ENCODE measurements at places on chromosomes 3 and 15.

DNA sequence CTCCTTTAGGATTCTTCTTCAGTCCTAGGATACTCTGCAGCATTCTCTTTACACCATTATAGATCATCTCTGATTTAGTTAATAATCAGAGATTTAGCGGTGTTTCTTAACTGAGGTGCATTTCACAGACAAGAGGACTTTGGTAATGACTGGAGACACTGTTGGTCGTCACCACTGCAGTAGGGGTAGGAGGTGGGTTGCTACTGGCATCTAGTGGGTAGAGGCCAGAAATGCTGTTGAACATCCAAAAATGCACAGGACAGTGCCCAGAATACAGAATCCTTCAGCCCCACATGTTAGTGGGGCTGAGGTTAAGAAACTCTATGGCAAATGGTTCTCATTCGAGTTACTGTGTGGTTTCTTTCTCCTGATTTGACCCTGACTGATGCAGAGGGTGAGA is 80.4 kb upstream of the LMCD1 start:
- no peak for DNase-seq

GRCh38 chr3:55608301-55608937 is 121.3 kb upstream of the WNT5A start:
- no peak for DNase-seq

GRCh38 chr3:113495035-113495434 is 19.9 kb downstream of the SPICE1 start:
- DNase-seq: no peak

GRCh38 chr3:114877378-114878113 is 269.5 kb downstream of the ZBTB20 start:
- no peak for DNase-seq

GRCh38 chr15:87711026-87711425 is 545.5 kb downstream of the NTRK3 start:
- DNase-seq: no peak

DNA sequence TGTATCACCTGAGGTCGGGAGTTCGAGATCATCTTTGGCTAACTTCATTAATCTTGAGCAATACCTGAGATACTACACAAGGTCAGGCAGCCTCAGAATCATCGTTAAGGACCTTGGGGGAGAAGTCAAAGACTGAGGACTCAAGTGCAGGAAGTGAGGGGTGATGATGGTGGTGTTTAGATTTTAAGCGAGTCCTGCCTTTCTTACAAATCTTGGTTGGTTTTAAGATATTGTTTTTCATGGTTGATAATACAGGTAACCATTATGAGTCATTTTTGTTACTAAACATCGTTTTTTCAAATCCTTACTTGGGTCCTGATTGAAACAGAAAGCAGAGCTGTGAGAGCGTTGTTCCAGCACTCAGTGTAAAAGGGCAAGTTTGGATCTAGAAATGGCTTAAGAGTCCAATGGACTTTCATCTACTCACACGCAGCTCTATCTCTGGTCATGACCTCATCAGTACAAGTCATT is 4.1 kb downstream of the RASGRP1 start:
- no peak for DNase-seq

DNA sequence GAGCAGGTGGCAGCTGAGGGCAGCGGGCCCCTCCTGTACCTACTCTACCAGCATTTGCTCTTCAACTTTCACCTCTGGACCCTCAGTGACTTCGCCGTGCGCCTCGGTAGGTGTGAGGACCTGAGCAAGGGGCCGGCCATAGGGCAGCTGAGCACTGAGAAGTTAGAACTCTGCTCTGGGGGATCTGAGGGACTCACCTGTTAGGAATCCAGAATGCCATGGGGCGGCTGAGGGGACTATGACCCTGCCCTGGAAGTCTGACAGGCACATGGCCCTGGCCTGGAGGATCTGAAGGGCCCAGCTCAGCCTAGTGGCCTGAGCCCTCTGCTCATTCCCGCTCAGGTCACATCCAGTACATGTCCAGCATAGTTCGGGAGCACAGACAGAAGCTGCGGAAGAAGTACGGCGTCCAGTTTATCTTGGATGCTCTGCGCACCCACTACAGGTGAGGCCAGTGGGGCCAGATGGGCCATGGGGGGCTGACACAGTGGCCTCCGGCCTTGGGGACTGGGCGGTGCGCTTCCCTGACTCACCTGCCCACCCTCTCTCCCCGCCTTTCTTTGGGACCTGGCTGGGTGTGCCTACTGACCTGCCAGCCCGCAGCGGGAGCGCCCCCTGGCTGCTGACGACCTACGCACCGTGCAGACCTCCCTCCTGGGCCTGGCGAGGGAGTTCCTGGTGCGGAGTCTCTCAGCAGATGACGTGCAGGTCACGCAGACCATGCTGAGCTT is 18.8 kb downstream of the NBEAL2 start:
- DNase-seq: no peak

- no peak for DNase-seq
Measured at GRCh38 chr3:127978636-127979035, 63.6 kb downstream of the KBTBD12 start.

- no peak for DNase-seq
Measured at GRCh38 chr3:30372837-30373236, 233.6 kb upstream of the TGFBR2 start.

DNA sequence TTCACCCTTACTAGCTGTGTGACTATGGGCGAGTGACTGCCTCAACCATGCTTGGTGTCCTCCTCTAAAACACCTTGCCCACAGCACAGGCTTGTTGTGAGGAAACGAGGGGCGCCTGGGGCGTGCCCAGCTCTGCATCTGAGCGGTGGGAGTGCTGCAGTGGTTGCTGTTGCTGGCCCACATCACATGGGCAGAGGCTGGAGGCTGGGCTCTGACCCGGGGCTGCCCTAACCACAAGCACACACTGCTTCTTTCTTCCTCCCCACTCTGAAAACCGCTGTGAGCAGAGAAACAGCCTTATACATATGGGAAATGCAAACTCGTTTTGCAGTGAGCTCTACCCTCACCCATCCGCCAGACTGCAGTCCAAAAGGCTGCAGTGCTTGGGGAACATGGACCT is 74.8 kb upstream of the RPL32 start:
- no peak for DNase-seq

DNA sequence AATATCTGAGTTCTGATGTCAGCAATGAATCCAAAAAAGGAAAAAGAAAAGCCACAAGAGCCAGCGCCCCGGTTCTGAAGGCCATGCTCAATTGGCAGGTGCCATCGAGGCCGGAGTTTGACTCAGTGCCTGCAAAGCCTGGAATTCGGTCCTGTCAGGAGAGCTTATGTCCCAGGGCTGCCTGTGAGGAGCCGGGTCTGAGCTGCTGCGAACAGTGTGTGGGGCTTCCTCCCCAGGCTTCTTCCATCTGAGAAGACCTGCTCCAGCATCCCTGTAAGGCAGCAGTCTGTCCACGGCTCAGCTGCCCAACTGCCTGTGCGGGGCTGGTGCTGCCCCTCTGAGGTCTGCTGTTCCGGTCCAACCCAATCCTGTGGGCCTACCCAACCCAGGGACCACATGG is 46.1 kb downstream of the ROPN1B start:
- no peak for DNase-seq

DNA sequence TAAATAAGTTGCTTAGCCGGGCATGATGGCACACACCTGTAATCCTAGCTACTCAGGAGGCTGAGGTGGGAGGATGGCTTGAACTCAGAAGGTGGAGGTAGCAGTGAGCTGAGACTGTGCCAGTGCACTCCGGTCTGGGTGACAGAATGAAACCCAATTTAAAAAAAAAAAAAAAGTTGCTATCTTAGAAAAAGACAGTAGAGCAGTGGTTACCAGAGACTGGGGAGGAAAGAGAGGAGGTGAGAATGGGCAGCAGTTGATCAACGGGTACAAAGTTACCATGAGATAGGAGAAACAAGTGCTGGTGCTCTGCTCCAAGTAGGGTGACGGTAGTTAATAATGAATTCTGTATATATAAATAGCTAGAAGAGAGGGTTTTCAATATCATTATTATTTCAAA is 821 bp upstream of the CCR2 start:
- no peak for DNase-seq

DNA sequence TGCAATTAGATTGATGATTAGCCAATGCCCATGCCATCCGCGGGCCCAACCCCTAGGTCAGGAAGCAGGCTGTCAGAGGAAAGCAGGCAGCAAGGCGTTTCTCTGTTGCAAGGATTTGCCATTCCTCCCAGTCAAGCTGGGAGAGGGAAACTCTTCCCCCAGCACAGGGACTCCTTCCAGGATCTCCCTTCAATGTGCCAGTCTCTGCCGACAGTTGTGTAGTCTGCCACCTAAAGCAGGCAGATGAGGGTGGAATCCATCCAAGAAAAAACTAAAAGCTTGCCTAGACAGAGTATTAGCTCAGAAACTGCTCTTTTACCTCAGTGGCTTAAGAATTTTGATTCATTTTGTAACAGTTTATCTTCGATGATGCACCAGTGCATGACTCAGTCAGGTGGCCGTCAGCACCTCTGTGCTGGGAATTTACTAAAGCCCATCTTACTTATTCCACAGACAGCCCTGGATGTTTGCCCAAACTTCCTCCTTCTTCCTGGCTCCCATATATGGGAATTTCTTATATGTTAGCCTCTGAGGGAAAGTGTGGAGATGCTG is 501.5 kb upstream of the THBS1 start:
- DNase-seq: no peak

- DNase-seq: no peak
Measured at GRCh38 chr3:29597376-29598008, 316.6 kb downstream of the RBMS3 start.

DNA sequence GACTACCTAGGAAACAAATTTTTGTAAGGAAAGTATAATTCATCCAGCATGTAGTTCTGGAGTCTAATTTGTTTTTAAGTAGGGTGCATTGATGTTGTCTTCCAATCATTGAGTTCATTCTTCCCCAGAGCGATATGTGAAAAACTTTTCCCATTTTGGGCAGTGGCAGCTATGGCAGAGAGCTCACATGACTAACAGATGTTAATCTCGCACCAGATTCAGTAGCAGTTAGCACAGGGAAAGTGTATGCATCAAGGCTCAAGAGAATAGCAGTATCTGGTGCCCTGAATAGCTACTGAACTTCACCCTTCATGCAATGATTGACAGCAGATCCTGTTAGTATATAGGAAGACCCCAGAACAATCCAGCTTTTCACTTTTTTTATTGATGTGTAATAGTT is 46.3 kb upstream of the TCAIM start:
- DNase-seq: no peak

DNA sequence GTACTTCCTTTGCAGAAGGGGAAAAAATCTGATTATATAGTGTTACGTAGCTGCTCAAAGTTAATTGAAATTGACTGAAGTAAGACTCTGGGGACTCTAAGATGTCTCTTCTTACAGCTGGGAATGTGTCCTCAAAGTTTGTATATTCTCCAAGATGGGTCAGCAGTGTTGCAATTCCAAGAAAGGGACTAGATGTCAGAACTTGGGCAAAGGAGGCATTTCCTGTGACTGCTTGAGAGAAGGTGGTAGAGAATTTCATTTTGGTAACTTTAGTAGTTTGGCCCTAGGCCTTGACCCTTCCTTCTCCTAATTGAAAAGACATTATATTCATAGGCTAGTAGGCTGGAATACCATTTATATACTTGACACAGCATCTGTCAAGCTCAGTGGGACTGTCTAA is 33.9 kb downstream of the PTPRG start:
- no peak for DNase-seq

- DNase-seq: no peak
Measured at GRCh38 chr3:112813016-112813415, 33.6 kb downstream of the CD200R1L start.
